NCI-H2227 treated with DMSO at 0.1 percent for 48 hours (cell line): ENCODE measurements at places on chromosomes 1 and 21.
A peak's percentile ranks its signal among the peaks of the same experiment; 100 is the strongest.

- DNase-seq, result no peak
These were observed 78.2 kb downstream of the SIM2 start for GRCh38 chr21:36776981-36777617.

DNA sequence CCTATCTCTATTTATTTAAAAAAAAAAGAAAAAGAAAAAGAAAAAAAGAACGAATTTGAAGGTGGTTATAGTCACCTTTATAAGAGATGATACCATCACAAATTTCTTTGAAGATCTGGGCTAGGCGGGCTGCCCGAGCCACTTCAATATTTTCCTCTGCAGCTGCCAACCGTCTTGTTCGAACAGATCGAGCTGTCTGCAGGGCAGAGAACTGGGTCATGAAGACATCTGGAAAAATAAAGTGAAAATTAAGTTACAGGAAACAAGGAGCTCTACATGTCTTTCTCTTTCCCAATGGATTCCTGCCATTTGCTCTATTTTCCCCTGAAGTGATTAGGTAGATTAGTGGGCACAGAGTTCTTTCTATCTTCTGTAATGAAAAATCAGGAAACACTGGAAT is 31.9 kb downstream of the RUSC1 start:
- no peak for DNase-seq

GRCh38 chr1:246608616-246609376 is 42.5 kb downstream of the CNST start:
- DNase-seq, result peak; percentile 6

GRCh38 chr1:184838504-184838951 is 83.9 kb upstream of the EDEM3 start:
- DNase-seq, result no peak
